Breast epithelium (tissue), 4 donors: ENCODE measurements at places on chromosomes 7 and 10.

GRCh38 chr7:37769726-37770125 lies 78.7 kb upstream of the NME8 start:
- no peaks in the 10 kb centered on the region for H3K4me1 ChIP-seq
- H3K27ac ChIP-seq, result no peak overlapping the region
- no peaks in the 10 kb centered on the region for H3K36me3 ChIP-seq
- no peak for DNase-seq
- no peak overlapping the region for H3K4me3 ChIP-seq
- no peaks in the 10 kb centered on the region for H3K27me3 ChIP-seq

DNA sequence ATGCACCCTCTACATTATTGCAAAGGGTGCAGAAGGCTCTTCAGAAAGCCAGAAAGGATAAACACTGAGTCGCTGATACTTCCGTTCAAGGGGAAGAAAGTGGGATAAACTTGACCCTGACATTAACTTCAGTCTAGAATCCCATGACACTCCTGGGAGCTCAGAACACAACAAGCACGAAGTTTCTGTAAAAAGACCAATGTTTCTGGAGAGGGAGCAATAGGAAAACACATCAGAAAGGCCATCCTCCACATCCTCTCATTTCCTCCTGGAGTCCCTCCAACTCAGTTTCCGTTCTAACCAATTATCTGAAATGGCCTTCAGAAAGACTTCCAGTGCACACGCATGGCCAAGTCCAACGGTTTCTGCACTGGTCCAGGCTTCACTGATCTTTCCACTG lies 113.5 kb downstream of the SORBS1 start:
- DNase-seq, result no peak
- no peak overlapping the region for H3K4me3 ChIP-seq
- H3K36me3 ChIP-seq, result no peaks in the 10 kb centered on the region
- H3K27me3 ChIP-seq, result no peaks in the 10 kb centered on the region

DNA sequence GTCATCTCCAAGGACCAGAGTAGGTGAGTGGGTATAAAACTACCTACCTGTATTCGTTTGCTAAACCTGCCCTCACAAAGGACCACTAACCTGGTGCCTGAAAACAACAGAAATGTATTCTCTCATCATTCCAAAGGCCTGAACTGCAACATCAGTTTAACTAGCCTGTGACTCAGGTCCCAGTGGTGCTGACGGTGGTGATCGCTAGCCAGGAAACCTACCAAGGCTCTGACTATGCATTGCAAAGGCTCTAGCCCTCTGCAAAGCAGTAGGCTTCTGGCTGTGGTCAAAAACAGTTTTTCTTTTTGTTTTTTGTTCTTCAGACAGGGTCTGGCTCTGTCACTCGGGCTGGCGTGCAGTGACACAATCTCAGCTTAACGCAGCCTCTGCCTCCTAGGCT lies 107.5 kb downstream of the NPTX2 start:
- no peaks in the 10 kb centered on the region for H3K4me1 ChIP-seq
- no peak for DNase-seq
- no peak overlapping the region for H3K27ac ChIP-seq
- H3K36me3 ChIP-seq, result no peaks in the 10 kb centered on the region
- no peak overlapping the region for H3K4me3 ChIP-seq
- no peaks in the 10 kb centered on the region for H3K27me3 ChIP-seq

GRCh38 chr7:128781126-128781525 lies 5.5 kb upstream of the OPN1SW start:
- H3K36me3 ChIP-seq, result no peaks in the 10 kb centered on the region
- no peaks in the 10 kb centered on the region for H3K4me1 ChIP-seq
- H3K27ac ChIP-seq, result peak overlapping the region; percentile 32
- H3K27me3 ChIP-seq, result no peaks in the 10 kb centered on the region

GRCh38 chr7:73715648-73716317 lies 3.7 kb downstream of the STX1A start:
- H3K36me3 ChIP-seq, result no peaks in the 10 kb centered on the region
- no peak overlapping the region for H3K27ac ChIP-seq
- H3K27me3 ChIP-seq, result no peaks in the 10 kb centered on the region
- H3K4me1 ChIP-seq, result peaks cover 7% of the 10 kb centered on the region
- DNase-seq, result no peak

GRCh38 chr10:95295031-95295755 lies 4.4 kb upstream of the PDLIM1 start:
- DNase-seq, result peak; percentile 26
- no peaks in the 10 kb centered on the region for H3K4me1 ChIP-seq
- H3K36me3 ChIP-seq, result no peaks in the 10 kb centered on the region
- peak overlapping the region; percentile 66 for H3K4me3 ChIP-seq
- H3K27ac ChIP-seq, result peak overlapping the region; percentile 70

DNA sequence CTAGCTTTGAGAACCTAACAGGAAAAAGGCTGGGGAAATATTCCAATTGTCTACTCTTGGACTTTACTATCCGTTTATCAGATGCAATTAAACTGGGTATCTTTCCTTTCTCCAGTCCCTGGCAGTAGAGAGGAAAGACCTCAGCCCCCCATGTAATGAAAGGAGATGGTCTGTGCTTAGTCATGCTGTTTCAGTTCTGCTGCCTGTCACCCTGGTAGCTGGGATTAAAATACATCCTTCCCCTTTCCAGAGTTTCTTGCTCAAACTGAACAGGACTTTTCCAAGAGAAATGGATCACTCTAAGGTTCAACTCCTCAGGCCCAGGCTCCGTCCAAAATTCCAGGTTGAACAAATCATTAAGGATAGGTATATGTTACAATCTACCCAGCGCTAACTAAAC lies 202.9 kb downstream of the PTEN start:
- no peak for DNase-seq
- no peaks in the 10 kb centered on the region for H3K36me3 ChIP-seq
- no peaks in the 10 kb centered on the region for H3K27me3 ChIP-seq
- H3K4me3 ChIP-seq, result no peak overlapping the region

DNA sequence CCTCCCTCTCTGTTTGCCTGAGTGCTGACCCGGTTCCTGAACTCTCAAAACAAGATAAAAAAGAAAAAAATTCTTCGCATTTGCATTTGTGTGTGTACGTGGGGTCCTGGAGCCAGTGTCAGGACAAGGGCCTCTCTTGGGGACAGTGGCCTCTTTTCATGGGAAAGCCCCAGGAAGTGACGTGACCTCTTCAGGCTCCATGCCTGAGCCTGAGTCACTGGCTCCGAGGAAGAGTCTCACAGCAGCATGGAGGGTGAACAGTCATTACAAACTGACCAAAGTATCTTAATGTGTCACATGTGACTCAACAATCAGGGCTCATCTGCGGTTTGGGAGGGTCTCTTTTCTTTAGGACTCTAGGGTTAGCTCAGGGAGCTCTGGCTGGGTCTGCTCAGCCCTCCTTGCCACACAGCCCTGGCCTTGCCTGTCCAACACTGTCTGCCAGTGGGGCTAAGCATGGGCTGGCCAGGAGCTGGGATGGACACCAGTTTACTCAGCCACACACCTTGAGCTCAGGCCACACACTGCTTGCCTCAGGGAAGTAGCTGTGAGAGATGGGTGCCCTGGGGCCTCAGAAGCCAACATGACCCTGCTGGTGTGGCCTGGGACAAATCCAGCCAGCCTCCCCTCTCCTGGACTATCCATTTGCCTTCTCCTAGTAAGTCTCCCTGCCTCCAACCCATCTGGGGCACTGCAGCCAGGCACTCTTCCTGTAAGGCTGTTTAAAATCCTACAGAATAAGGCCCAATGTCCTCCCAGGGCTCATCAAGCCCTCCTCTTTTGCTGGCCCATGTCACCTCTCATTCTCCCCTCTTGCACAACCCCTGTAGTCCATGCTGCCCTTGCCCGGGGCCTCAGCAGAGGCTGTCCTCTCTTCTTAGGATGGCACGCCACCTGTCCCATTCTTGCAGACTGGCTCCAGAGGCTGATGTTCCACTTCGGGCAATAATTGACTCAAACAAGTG lies 10.5 kb downstream of the TMEM273 start:
- H3K4me3 ChIP-seq, result no peak overlapping the region
- DNase-seq, result no peak
- no peaks in the 10 kb centered on the region for H3K4me1 ChIP-seq
- peak overlapping the region; percentile 29 for H3K27ac ChIP-seq
- no peaks in the 10 kb centered on the region for H3K36me3 ChIP-seq
- H3K27me3 ChIP-seq, result no peaks in the 10 kb centered on the region
